ENCODE measurements at places on chromosomes 1 and 21.
A peak's percentile ranks its signal among the peaks of the same experiment; 100 is the strongest.

DNA sequence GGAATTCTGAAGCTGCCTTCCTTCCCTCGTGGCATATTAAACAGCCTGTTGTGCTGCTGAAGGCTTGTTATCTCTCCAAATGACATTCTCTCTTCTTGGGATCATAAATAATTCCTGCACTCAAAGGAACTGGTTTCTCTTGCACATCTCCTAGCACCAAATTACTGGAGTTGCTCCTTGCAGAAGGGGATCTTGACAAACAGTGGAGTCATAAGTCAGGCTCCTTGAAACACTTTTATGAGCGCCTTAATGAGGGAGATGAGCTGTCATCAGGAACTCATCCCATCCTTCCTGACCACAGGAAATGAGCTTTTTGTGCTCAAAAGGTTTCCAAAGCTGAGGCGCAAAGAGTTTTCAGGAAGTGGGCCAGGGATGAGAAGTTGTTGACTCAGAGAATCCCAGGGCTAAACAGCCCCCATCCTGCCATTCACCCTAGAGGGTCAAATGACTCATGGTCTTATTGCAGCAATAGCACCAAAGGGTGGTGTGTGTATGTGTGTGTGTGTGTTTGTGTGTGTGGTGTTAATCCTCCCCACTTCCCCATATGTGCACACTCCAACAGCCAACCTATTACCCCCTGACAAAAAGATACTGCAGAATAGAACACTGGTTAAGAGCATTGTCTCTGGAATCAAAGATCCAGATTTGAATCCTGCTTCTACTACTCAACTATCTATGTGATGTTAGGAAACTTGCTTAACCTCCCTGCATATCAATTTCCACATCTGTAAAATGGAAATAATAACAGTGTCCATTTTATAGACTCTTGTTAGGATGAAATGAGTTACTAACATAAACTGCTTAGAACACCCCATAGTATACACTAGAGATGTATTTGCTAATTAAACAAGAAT, 2.8 kb upstream of the PHC2 start:
- DNase-seq: peak; percentile 99

- no peak for DNase-seq
Observed at GRCh38 chr1:233261206-233261605, 34.3 kb downstream of the PCNX2 start.

DNA sequence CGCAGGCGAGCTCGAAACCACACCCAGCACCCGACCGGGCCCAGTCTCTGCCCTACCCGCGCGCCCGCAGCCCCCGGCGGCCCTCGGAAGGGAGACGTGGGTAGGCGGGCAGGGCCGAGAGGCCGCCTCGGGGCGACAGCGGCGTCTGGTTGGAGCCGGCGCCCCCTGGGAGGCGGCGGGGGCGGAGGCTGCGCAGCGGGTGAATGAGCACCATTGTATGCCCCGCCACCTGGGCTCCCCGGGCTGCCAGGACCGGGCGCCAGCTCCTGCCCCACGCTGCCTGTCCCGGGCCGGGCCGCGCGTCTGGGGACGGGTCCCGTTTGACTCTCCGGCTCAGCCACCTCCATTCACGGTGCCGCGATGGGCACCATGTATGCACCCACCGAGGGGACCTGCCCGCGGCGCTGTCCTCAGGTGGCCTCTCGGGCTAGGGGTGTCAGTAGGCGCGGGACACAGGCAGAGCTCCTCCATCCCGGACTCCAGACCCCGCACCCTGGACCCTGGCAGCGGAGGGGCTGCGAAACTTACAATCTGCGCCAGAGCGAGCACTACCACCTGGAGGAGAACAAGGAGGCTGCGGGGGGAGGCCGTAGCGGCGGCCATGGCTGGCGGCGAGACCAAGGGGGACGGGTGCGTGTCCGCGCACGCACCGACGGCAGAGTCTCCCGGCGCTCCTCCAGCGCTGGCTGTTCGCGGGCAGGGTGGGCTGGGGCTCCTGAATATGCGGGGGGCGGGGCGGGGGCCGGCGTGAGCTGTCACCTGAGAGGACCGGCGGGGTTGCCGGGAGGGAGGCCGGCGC, at the start of gene COL9A2:
TSS of gene COL9A2 (minus strand) at position 692 of the 799 bp plus-strand sequence. CDS start at position 603, 89 bp downstream.
- no peak for DNase-seq

DNA sequence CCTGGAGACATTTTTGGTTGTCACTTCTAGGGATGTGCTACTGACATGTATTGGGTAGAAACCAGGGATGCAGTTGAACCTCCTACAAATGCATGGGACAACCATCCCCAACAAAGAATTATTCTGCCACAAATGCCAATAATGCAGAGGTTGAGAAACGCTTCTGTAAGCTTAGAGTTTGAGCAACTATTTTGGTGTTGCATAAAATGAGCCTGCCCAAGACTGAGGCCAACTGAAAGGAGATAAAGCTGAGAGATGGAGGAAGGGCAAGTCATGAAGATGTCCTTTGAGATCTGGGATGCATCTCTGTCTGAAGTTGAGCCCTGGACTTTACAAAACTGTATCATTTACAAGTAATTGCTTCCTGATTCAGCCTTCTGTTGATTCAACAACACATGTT, 106.9 kb downstream of the KCNJ15 start:
- DNase-seq: no peak

- DNase-seq: no peak
Observed at GRCh38 chr21:16324630-16325029, 594.8 kb downstream of the USP25 start.

- DNase-seq: peak; percentile 100
Observed at GRCh38 chr1:226820941-226821718, 49.3 kb upstream of the PSEN2 start.

DNA sequence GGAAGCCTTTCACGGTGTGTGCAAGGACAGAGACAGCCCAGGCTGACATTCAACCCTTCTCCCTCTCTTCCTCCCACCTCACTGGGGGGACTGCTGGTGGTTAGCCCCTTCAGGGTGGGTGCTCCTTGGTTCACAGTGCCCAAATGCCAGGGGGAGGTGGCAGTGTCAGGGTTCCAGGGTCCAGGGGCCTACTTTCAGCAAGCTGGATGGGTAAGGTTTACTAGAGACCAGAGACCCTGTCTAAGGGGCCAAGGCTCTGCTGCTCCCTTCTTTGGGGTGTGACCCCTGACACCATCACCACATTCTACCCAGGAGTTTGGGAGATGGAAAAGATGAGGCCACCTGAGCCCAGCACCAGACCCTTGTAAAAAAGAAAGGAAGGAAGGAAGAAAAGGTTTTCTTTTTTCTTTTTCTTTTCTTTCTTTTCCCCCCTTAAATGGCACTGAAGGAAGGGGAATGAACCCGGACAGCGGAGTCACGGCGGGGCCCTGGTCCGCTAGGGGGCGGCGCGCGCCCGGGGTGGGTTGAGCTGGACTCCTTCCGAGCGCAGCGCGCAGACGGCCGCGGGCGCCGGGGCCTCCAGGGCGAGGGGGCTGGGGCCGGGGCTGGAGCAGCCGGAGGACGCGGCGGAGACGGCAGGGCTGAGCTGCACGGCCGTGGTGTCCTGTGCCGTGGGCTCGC, 18.8 kb downstream of the KNCN start:
- DNase-seq: peak; percentile 64

DNA sequence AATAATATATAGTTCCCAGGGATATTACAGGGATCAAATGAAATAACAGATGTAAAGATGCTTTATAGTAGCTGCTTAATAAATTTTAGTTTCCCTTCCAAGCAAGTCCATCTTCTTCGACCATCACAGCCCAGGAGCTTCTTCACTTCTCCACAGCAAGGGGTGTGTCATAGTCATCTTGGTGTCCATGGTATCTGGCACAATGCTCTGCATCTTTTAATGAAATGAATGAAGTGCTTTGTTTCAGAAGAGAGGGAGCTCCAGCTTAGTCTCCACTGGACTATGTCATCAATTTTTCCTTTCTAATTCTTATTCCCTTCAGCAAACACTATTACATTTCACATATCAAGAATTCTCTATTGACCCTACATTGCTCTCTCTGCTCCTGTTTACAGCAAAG, 4.9 kb upstream of the MACF1 start:
- no peak for DNase-seq

GRCh38 chr1:24643363-24644099, 429 bp downstream of the SRRM1 start:
- no peak for DNase-seq

DNA sequence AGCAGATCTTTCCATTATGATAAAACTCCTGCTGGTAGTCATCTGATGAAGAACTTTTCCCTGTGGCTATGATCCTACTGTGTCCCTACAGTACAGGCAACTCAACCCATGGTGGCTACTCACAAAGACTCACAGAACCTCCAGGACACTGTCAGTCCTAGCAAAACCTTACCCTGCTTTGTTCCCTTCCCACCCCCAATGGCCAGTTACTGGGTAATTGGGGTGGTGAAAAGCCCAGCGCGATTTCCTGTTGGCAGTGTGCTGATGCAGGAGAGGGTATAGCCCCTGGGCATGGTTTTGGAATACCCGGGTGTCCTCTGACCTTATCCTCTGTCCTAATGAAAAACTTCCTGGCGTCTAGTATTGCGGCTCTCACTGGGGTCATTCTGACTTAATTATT, 533 bp upstream of the RGL1 start:
- no peak for DNase-seq

All from fibroblast of lung (primary cell).